ENCODE measurements at places on chromosomes 13 and 19.

DNA sequence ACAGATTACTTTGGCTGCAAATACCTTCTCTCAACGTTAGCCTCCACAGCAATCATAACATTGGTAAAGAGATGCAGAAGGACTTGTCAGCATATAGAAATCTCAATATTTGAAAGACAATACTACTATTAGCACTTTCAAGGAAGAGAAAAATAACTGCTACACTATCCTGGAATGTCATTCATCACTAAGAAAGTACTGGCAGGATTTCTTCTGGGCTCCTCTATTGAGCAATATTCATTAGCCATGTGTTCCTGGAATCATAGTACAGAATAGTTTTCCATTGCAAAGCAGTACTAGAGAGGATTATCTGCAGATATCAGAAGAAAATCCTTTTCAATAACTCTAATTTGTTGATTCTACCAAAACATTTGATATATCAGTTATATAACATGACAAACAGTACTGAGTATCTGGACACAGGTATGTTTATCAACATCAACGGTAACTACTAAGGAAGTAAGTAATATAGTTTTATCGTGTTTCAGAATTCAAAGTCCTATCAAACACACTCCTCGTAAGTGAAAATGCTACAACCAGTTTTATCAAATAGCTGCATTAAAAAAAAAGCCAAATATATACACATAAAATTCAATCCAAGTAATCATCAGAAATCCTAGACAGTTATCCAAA is 27.3 kb downstream of the INTS6 start:
- DNase-seq = no peak

DNA sequence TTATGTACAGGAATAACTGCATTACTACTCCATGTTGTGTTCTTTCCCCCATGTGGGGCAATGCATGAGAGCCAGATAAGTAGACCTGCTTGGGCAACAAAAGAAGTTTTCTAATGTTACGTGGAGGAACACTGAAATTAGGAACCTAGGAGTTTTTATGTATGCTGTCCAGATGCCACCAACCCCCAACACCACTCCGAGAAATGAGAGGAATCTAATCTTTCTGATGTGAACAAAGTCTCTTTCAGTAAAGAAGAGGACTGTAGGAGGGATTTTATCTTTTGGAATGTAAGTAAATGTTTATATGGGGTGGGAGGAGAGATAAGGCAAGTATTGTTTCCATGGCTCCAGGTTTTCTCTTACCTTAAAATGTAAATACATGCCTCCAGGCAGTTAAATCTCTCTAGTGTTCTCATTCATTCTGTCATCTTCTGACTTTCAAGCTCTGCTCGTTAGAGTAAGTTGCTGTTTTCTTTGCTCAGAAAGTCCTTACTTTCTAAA is 820.6 kb downstream of the PCDH17 start:
- no peak for DNase-seq

DNA sequence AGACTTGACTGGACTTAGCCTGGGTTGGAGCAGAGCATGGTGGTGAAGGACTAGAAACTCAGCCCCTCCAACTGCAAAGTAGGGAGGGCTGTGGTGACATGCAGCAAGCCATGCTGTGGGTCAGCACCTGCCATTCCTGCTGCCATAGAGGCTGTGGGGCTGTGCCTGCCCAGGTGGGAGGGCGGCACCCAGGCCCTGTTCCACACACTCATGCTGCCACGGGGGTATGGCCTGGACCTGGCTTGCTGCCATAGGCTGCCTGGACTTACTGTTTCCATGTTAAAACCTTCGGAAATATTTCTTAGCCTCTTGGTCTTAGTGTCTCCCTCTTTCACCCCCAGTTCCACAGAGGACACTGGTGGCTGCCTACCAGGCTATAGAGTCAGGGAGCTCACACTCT is 29.3 kb downstream of the CILP2 start:
- no peak for DNase-seq

DNA sequence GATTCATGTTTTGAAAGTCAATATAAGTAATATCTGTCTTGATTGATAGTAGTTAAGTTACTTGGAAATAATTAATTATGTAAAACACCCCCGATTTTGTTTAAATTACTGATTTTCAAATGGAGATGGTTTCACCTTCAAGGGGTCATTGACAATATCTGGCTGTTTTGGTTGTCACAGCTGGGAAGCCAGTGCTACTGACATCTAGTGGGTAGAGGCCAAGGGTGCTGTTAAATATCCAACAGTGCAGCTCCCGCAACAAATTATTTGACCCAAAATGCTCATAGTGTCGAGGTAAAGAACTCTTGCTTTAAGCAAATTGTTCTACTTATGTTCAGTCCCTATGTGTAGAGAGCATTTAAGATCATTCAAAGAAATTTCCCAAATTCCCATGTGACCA is 50.6 kb upstream of the PCDH20 start:
- DNase-seq = no peak

GRCh38 chr13:113298043-113298945 is 1.3 kb downstream of the LAMP1 start:
- no peak for DNase-seq

GRCh38 chr19:3443840-3444694 is 36.3 kb downstream of the SMIM24 start:
- no peak for DNase-seq

DNA sequence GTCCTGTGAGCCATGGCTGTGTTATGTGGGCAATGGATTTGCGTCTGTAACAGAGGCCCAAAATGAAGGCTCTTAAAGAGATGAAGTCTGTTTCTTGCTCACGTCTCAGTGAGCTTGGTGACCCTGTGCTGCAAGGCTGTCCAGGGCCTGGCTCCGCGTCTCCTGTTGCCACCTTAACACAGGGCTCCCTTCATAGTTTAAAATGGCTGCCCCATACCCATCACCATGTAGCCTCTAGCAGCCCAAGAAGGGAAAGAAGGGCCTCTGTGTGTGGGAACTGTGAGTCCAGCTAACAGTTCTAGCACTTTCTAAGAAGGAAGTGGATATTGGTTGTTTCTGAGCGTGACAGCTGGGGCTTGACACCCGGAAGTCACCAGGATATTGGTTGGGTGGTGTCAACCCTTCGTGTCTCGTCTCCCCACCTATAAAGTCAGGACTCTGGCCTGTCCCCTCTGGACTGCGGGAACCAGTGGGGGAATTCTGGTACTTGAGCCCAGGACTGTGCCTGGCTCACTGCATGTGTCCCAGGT is 20.9 kb downstream of the TMED1 start:
- DNase-seq = no peak

DNA sequence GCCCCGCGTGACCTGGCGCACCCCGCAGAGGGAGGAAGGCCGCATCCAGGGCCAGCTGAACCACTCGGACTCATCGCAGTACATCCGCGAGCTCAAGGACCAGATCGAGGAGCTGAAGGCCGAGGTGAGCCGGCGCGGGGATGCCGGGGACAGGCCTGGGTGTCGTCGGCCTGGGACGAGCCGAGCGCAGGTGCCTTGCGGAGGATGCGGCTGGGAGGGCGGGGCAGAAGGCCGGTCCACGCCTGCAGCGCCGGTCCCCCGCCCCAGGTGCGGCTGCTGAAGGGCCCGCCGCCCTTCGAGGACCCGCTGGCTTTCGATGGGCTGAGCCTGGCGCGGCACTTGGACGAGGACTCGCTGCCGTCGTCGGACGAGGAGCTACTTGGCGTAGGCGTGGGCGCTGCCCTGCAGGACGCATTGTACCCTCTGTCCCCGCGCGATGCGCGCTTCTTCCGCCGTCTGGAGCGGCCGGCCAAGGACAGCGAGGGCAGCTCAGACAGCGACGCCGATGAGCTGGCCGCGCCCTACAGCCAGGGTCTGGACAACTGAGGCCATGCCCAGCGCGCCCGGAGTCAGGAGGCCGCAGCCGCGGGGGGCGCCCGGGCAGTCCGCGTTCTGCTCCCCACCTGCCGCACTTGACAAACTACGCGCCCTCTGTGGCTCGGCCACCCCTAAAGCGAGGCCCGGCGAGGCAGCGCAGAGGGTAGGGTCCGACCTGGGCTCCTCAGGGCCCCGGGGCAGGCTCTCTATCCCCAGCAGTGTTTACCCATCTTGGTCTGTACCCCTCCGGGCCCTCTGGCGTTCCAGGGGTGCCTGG is 10.8 kb downstream of the PRR36 start:
- DNase-seq = no peak

GRCh38 chr13:19984430-19985218 is 26.1 kb downstream of the ZMYM2 start:
- DNase-seq = no peak

DNA sequence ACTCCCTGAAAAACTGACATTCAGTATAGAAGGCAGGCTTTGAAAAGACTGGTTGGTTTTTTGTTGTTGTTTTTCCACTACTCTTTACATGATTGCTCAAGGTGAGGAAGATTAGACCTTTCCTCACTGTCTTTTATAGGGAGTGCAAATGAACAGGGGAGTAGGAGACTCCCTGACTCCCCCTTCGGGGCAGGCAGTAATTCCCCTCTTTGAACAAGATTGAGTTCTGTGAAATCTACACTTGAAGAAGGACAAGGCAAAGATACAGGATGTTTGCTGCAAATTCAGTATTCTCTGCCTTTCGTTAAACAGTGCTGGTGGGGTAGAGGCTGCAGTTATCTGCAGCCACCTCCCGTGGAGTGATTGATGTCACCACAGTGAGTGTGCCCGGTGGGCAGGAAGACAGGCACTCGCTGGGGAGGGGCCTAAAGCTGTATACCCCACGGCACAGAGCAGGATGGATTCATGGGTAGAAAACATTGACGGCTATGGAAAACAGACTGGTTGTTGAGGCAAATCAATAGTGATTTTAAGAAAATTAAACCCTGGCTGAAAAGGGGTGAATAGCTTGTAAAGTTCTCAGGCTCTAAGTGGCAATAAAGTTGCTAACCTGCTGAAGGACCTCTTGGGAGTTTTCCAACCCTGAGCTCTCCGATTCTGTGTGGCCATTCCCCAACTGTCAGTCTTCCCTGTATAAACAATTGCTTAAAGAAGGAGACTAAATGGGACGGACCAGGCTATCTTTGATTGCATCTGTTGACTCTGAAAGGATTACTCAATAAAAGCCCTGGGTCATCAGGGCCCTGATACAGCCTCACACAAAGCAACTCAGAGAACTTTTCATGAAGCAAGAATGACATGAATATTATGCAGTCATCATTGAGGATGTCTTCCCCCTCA is 308.3 kb downstream of the TBC1D4 start:
- no peak for DNase-seq

- DNase-seq = no peak
These were observed 67.3 kb downstream of the PCDH17 start for GRCh38 chr13:57698851-57699250.

DNA sequence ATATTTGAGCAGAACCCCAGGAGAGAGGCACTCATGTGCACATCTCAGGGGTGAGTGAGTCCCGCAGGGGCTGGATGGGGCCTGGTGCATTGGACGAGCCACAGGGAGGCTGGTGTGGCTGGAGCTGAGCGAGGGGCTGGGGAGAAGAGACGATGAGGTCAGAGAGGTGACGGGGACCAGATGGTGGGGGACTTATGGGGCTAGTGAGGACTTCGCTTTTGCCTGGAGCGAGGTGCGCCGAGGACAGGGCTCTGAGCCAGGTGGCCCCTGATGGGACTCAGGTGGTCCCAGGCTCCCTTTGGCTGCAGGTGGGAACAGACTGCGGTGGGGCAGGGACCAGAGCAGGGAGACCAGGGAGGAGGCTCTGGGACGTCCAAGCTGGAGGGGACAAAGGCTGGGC is 6.9 kb upstream of the FXYD3 start:
- no peak for DNase-seq

DNA sequence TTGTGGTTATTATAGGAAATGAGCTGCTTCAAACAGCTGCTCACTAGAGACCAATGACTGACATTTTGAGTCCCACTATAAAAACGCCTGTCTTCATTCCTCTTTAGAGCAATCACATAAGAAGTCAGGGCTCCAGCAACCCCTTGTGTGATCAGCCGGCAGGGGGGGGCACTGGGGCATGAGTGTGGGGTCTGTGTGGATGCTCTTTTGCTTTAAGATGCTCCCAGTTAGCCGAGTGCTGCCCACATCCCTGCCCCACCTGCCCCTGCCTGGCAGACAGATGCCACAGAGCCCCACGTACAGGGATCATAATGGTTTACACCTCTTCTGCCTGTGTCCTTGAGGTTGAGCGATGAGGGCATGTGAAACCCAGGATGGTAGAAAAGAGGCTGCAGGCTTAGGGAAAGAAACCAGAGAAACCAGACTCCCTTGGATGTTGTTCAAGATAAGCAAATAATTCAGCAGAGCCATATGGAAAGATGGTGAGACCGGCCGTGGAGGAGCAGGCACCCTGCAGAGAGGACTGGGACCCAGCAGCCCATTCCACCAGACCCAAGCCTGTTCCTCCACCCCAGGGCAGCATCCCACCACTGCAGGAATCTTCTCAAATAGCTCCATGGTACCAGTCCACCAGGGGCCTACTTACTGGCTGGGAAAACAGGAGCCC is 55.4 kb downstream of the CHST8 start:
- no peak for DNase-seq

GRCh38 chr13:38900188-38900587 is 90.4 kb downstream of the STOML3 start:
- no peak for DNase-seq

- no peak for DNase-seq
These were observed 167.5 kb downstream of the URI1 start for GRCh38 chr19:30109565-30109964.

DNA sequence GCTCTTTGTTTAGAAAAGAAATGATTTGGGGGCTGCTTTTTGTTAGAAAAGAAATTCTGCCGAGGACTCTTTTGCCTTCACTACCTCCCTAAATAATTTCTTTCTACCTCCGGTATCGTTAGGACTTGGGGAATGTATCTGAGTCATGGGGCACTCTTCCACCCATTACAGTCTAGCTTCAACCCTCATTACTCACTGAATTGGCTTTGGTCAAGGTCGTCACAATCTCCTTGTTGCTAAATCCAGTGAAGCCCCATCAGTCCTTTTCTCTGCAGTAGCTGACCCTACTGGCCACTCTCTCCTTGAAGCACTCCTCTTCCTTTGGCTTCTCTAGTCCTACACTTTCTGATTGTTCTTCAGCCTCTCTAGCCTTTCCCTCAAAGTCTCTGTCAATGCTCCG is 34.0 kb downstream of the WDR87 start:
- no peak for DNase-seq

GRCh38 chr19:4322942-4323665 is 15.5 kb downstream of the STAP2 start:
- DNase-seq = no peak

- DNase-seq = no peak
These were observed 7.8 kb downstream of the C19orf38 start for GRCh38 chr19:10855879-10856522.

- no peak for DNase-seq
These were observed 509 bp downstream of the TPP2 start for GRCh38 chr13:102597029-102597961.

DNA sequence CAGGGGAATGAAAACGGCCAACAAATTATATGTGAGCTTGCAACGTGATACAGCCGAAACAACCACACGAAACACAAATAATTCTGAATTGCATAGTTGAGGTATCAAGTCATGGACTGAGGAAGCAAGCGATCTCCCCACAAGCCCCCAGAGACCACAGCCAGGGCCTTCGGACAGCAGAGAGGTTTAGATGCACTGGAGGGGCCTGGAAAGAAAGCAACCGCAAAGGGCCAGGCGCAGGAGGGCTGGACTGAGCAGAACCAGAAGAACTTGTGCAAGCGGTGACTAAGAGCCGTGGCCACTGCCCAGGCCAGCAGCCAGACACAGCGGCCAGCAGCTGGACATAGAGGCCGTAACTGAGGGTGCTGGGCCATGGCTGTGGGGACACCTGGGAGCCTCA is 131.4 kb downstream of the TNFRSF19 start:
- DNase-seq = no peak

GRCh38 chr13:46664195-46664594 is 111.2 kb downstream of the LRCH1 start:
- no peak for DNase-seq

Data from stimulated activated CD4-positive, alpha-beta T cell treated with anti-CD3 and anti-CD28 coated beads, TNF-alpha, amount 100 ng/mL, for 24 hours (primary cell).